Motor neuron (in vitro differentiated cells): ENCODE measurements at places on chromosomes 16 and 17. TPM values are rescaled to one million over a fixed set of nuclear protein-coding genes. Genes with fewer than 3 reads are reported as not detected.

Gene CLEC19A
- total RNA-seq = 0.33 and 0.73 TPM in 2 replicates

GRCh38 chr17:61391595-61392291, 7.9 kb upstream of the TBX2 start:
- no peak for ATAC-seq

- peak; percentile 9 for ATAC-seq
Observed at GRCh38 chr17:82559566-82560251, 40.2 kb downstream of the FOXK2 start.

Gene PEMT
- 18.8 and 26.3 TPM in 2 replicates for total RNA-seq

Gene HBA1
- 0.88 TPM in 1 of 2 replicates, not detected in the other for total RNA-seq

Gene CRYBA1
- 0.54 TPM in 1 of 2 replicates, not detected in the other for total RNA-seq

GRCh38 chr17:18224387-18225120, 881 bp upstream of the LLGL1 start:
- peak; percentile 1 for ATAC-seq

- ATAC-seq = no peak
Observed at GRCh38 chr16:72134507-72134906, 37.4 kb downstream of the PMFBP1 start.

Gene CCL4L2
- 0.73 TPM in 1 of 2 replicates, not detected in the other for total RNA-seq

Gene TBC1D3K
- not detected in 2 replicates for total RNA-seq

Gene CDC6
- 30.9 and 34.0 TPM in 2 replicates for total RNA-seq

GRCh38 chr17:63624531-63624880, 2.3 kb downstream of the MAP3K3 start:
- ATAC-seq = no peak

Gene C16orf92
- not detected in 2 replicates for total RNA-seq

DNA sequence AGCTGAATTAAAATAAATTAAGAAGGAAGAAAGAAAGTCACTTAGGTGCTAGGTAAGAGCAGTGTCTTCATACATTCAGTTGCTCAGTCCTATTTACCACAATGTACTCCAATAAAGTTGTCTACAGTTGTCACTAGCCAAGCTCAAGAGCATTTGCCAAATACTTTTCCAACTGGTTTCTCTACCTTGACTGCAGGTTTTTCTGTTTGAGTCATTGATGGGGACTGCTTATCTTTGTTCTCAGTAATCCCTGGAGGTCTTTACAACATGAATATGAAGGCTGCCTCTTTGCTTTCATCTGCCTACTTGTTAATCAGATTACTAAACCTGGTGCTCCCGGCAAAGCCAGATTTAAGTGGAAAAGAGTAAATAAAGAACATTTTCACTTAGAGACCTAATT, 64.6 kb upstream of the CLEC18B start:
- ATAC-seq = no peak

DNA sequence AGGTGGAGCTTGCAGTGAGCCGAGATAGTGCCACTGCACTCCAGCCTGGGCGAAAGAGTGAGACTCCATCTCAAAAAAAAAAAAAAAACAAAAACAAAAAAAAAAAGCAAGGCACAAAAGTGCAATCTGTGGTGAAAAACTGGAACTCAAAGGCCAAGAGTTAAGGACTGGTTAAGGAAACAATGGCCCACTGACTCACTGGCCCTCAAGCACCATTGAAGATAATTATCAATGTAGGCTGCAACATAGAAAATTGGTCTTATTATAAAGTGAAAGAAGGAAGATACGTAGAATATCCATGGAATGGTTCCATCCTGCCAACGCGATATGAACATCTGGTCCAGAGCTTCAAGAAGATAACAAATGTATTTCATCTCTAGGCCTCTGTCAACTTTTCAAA, 444.2 kb downstream of the SOX9 start:
- no peak for ATAC-seq

GRCh38 chr17:55532670-55533069, 21.4 kb upstream of the SMIM36 start:
- no peak for ATAC-seq

DNA sequence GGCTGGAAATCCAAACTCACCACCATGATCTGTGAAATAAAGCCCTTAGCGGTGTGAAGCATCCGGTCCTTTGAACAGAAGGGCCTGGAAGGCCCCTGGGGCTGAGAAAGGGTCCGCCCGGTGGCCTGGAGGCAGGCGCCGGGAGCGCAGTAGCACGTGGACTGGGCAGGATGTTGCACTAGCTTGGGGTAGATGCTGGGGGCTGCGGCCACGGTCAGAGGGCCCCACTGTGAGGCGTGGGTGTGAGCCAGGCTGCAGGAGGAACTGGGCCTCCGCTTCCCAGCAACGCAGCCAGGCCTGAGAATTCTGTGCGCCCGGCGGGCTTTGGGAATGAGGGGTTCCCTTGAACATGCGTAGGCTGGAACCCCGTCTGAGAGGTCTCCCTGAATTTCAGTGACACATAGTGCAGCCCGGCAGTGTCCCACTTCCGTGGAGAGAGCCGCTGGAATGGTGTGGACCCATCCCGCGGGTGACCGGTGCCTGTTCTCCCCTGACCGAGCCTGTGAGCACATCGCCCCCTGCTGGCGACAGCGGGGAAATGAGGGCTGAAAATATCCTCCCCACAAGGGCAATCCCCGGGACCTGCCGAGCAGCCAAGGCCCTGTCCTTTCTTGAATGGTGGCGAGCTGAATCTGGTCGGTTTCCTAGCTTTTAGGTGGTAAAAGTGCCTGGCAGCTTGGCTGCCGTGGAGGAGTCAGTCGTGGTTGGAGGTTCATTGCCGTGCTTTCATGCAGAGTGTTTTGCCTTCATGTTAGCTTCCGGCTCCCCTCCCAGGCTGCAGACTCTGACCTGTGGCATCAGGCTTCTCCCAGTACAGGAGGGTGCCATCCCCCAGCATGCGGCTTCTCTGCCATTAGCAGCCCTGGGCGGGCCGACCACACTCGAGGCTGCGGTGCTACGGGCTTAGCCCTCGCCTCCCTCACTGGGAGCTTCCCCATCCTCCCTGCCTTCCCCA, 43.8 kb downstream of the DNAJA2 start:
- peak; percentile 76 for ATAC-seq

GRCh38 chr17:34713687-34714086, 134.3 kb downstream of the TMEM132E start:
- no peak for ATAC-seq

DNA sequence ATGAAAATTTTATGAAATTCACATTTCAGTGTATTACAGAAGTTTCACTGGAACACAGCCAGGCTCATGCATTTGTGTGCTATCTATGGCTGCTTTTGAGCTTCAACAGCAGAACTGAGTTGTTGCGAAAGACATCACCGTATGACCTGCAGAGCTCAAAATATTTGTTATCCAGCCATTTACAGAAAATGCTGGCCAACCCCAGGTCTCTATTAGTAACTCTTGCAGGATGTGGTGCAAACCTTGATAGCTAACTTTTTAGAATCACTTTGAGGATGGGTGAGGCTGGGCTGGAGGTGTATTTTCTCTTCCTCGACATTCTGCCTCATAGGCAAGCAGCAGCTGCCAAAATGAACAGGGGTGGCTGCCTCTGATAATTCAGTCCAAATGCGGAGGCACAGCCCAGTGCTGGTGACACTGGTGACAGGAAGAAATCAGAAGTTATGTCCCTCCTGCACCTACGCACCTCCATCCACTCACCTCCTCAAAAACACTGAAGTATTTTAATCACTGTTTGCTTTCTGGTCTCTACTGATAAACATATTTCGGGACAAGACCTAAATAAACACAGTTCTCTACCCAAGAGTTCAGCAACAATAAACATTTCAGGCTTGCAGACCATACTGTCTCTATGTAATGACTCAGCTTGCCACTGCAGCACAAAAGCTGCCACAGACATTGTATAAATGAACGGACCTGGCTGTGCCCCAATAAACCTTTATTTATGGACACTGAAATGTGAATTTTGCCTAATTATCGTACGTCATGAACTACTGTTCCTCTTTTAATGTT, 28.5 kb downstream of the ARHGAP17 start:
- ATAC-seq = no peak

Gene DCTPP1
- total RNA-seq = 48.4 and 50.9 TPM in 2 replicates

- ATAC-seq = peak; percentile 33
Observed at GRCh38 chr17:70642059-70642458, 472.7 kb downstream of the KCNJ2 start.
